ENCODE measurements at places on chromosomes 1 and 21. TPM values are rescaled to one million over a fixed set of nuclear protein-coding genes. Genes with fewer than 3 reads are reported as not detected.

Gene BEND5
- 1.5 TPM for total RNA-seq

- H3K36me3 ChIP-seq = no peaks in the 10 kb centered on the region
- no peak overlapping the region for H3K27ac ChIP-seq
- H3K4me3 ChIP-seq = no peak overlapping the region
- H3K4me1 ChIP-seq = peaks cover 26% of the 10 kb centered on the region
- DNase-seq = no peak
Observed at GRCh38 chr1:246722720-246723119, 1.5 kb upstream of the SCCPDH start.

DNA sequence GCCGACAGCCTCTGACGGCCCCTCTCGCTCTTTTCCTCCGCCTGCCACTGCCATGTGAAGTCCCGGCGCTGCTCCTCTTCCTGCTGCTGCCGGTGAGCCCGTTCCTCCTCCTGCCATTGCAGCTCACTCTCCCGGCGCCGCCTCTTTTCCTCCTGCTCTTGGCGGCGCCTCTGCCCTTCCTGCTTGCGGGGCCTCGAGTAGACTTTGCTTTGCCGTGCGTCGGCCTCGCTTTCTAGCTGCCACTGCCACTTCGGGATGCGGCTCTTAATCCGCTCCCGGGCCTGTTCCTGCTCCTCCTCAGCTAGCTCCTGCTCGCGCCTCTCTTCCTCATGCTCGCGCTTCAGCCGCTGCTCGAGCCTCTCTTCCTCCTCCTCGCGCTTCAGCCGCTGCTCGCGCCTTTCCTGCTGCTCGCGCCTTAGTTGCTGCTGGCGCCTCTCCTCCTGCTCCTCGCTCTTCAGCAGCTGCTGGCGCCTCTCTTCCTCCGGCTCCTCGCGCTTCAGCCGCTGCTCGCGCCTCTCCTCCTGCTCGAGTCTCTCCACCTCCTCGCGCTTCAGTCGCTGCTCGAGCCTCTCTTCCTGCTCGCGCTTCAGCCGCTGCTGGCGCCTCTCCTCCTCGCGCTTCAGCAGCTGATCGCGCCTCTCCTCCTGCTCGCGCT is 4.3 kb downstream of the TCHH start:
- peaks cover 51% of the 10 kb centered on the region for H3K4me1 ChIP-seq
- DNase-seq = no peak

DNA sequence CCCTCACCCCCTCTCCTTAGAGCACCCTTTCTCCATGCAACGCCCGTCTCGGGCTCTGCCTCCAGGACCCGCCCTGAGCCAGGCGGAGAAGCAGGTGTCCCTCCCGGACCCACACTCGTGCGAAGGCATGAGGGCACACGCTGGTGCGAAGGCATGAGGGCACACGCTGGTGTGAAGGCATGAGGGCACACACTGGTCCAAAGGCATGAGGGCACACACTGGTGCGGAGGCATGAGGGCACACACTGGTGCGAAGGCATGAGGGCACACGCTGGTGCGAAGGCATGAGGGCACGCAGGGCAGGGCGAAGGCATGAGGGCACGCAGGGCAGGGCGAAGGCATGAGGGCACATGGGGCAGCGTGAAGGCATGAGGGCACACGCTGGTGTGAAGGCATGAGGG is 5.8 kb upstream of the TMEM52 start:
- peaks cover 14% of the 10 kb centered on the region for H3K4me1 ChIP-seq
- H3K27ac ChIP-seq = no peak overlapping the region
- H3K27me3 ChIP-seq = no peaks in the 10 kb centered on the region
- DNase-seq = no peak
- no peak overlapping the region for H3K4me3 ChIP-seq
- no peaks in the 10 kb centered on the region for H3K36me3 ChIP-seq

GRCh38 chr21:34926803-34927467 is 122.2 kb downstream of the RUNX1 start:
- no peak overlapping the region for H3K27ac ChIP-seq
- H3K36me3 ChIP-seq = no peaks in the 10 kb centered on the region
- DNase-seq = peak; percentile 56
- H3K4me3 ChIP-seq = no peak overlapping the region

DNA sequence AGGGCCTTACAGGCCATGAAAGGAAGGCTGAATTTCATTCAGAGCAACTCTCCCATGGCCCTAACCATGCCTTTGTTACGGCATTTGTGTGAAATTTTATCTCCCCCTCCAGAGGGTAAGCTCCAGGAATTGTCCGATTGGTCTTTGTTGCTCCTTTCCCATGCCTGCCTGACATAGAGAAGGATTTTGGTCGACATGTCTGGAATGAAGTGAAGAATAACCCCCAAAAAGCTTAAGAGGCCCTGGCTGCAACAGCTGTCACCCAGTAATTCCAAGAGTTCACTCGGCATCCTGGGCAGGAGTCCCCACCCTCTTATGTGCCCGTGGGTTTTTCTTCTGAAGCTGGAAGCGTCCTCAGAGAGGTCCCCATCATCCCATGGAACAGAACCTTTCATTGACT is 20.6 kb downstream of the CDA start:
- H3K27me3 ChIP-seq = no peaks in the 10 kb centered on the region
- peaks cover 30% of the 10 kb centered on the region for H3K4me1 ChIP-seq

DNA sequence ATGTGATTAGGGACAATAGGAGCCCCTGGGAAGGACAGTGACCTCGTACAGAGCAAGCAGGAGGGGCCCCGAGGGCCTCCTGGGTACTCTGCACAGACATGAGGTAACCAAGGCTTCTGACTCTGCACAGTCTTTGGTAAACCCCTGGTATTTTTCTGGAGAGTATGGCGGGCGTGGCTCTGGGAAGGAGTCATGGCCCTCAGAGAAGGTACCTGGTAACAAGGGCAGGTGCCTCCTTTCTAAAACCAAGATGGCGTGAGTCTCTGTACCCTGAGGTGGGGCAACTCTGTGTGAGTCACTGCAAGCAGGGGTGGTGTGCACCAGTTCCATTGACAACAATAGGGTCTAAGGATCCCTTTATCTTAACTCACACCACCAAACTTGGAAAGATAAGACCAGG is 39.9 kb upstream of the SLC19A1 start:
- no peaks in the 10 kb centered on the region for H3K27me3 ChIP-seq
- no peaks in the 10 kb centered on the region for H3K36me3 ChIP-seq
- no peak overlapping the region for H3K4me3 ChIP-seq
- DNase-seq = peak; percentile 1
- H3K4me1 ChIP-seq = no peaks in the 10 kb centered on the region
- no peak overlapping the region for H3K27ac ChIP-seq

All from transverse colon (tissue), 4 donors.